ENCODE measurements at places on chromosomes 2 and 18.

DNA sequence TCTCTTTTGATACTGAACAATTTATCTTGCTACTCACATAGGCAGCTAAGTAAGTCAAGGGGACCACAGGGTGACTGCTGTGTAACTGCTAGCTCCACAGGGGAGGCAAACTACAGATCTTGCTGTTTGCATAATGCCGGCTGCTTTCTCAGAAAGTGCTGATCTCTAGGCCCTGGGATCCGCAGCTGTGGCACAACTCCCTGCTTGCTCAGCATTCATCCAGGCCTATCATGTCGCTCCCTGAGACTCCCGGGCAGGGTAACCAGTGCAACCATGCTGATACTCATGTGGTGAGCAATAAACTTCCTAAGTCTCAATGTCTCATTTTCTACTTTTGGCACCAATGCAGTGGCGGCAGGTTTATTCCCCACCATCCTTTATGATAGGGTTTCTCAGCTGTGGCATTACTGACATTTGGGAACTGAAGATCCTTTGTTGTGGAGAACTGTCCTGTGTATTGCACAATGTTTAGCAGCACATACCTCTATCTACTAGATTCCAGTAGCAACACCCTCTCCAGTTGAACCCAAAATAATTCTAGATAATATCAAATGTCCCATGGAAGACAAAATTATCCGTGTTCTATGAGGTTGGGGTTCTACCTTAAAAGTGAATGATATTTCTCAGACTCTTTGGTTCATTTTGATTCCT, 1101.3 kb downstream of the LRP1B start:
- DNase-seq = no peak

DNA sequence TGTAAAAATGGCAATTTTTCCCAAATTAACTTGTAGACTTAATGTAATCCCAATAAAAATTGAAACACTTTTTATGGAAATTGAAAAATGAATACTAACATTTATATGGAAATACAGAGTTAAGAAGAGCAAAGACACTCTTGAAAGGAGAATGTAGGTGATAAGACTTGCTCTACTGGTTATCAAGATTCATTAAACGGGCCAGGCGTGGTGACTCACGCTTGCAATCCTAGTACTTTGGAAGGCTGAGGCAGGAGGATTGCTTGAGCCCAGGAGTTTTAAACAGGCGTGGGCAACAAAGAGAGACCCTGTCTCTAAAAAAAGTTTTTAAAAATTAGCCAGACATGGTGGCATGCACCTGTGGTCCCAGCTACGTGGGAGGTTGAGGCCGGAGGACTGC, 29.5 kb upstream of the ZNF396 start:
- DNase-seq = no peak

DNA sequence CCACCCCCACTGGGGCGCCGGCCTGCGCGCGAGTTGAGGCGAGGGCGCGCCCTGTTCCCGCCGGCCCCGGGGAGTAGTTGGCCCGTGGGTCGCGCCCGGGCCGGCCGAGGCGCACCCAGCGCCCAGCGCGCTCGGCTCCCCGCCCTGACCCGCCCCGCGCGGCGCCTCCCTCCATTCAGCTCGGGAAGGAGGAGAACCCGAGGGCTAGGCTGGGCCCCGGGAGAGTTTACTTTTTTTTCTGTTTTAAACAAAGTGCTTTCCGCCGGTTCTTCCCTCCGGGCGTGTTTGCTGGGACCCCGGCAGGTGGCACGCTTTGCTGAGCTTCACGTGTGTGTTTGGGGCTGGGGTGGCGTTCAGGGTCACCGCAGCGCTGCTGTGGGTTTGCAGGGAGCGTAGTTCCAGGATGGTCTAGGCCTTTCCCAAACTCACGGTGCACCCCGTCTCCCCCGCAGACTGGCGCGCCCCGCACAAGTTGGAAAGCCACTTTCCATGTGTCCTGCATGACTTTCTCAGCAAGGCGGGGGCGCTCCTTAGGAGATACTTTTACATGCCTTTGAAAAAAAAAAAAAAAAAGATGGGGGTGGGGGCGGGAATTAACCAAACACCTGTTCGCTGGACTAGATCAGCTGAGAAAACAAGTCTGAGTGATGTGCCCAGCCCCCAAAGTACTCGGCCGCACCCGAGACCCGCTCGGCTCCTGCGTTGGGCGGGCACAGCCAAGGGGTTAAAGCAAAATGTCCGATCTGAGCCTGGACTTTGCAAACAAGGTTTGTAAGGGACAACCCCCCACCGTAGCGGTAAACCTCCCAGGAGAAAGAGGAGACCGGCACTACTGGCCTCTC, 825 bp downstream of the ITGA6 start:
- peak; percentile 57 for DNase-seq

GRCh38 chr2:70124983-70125480, 37.8 kb downstream of the PCBP1 start:
- DNase-seq = peak; percentile 64

DNA sequence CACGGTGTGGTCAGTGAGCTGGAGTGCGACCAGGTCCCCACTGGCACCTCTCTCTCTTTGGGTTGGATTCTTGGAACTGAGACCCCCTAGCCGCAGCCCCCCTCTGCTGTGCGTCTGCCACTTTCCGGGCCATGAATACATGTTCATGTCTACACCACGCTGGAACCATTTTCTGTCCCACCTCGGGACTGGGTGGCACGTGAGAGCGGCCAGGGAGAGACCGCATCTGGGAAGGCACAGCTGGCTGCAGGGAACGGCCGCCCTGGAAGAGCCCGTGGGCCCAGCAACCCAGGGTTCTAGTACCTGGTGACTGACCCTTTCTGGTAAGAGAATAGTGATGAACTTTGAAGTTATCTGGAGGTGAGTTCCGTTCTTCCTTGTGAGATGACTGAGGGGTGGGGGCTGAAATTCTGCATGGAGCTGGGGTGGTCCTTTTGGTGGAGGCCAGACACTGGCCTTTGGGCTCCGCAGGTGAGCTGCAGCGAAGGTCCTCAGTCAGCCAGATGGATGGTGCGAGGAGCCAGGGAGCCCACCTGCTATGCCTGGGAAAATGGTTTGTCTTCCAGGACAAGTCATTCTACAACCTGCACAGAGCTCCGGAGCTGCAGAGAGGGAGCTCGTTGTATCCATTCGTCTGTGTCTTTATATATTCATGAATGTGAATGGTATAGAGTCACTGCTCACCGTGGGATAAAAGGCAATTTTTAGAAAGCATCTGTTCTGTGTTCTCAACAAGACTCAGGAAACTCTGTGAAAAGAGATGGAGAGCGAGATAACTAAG, 223.5 kb downstream of the NDUFA10 start:
- no peak for DNase-seq

GRCh38 chr18:66560094-66560493, 43.8 kb downstream of the CDH19 start:
- no peak for DNase-seq

DNA sequence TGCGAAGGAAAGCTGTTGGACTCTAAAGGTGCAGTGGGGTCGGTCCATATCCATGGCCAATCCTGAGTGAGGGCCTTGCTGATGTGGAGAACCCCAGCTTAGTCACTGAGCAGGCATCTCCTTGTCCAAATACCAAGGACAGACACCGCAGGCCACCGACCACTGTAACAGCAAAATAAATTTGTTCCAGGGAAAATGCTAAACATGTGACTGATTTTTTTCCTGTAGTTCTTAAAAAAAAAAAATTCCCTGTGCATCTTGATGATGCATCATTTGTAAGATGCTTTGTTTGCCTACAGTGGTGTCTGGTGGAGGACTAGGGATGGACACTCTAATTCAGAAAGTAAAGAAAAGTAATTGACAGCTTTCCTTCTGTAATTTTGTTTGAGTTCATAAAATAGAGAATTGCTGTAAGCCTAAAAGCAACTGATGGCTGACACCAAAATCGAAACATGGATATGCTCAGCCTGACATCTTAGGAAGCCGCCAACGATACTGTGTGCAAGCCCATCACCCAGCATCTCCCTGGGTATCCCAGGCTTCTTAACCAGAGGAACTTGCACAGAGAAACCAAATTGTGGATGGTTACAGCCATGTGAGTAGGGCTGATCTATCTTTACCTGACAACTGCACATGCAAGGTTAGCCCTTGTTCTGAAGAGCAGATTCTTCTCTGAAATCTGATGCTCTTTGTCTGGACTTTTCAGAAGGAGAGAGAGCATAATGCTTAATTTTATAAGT, 188.6 kb downstream of the ARL4C start:
- DNase-seq = no peak

DNA sequence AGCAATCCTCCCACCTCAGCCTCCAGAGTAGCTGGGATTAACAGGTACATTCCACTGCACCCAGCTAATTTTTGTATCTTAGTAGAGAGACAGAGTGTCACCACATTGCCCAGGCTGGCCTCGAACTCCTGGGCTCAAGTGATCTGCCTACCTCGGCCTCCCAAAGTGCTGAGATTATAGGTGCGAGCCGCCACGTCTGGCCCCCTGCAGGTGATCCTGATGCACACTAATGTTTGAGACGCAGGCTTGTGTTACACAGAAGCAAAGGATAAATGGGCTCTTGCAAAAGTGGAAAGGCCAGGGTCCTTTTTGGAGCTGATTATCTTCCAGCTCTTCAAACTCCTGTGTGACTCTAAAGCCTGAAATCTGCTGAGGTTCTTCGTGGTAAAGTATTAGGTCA, 84.2 kb downstream of the TGFA start:
- DNase-seq = no peak

DNA sequence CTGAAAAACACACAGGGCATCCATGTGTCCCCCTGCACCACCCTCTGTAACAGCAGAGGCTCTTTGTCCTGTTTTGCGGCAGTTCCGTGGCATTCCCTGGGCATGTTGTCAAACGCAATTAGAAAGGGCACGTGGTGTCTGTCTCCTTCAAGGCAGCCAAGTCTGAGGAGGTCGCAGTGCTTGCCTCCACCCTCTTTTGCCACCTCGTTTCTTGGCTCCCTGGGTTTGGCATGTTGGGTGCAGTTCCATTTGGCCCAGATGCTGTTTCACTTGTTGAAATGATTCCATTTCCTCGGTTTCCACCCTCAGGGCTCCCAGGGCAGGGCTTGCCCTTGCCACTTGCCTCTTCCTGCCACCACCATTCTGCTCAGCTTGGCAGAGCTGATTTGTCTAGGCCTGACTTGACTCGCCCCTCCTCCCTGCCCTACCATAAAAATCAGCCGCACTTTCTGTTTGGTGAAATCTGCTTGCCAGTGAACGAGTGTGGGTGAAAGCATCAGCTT, 12.4 kb downstream of the CCL20 start:
- no peak for DNase-seq

- no peak for DNase-seq
Measured at GRCh38 chr2:223090540-223091235, 38.7 kb downstream of the KCNE4 start.

- no peak for DNase-seq
Measured at GRCh38 chr2:220296174-220296573, 668.7 kb downstream of the SLC4A3 start.
